ENCODE measurements at places on chromosomes 6 and 20.

DNA sequence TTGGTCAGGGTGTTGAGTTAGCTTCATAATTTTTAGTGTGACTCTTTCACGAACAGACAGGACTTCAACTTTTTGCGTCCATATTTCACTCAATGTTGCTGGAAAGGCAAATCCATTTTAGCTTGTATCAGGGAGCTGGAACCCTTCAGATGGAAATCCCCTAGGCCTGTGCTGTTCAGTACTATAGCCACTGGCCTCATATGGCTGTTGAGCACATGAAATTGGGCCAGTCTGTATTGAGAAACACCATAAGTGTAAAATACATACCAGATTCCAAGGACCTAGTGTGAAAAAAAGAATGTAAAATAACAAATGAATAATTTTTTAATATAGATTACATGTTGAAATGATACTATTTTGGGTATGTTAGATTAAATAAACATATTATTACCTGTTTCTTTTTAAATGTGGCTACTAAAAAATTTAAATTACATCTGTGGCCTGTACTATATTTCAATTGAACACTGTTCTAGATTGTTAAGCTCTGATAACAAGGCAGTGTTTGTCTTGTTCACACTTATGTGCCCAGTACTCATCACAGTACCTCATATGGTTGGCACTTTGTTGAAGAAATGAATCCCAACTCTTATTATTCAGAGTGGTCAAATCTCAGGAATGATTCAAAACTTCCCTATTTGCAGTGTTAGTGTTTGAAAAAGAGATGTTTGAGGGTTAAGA is 34.3 kb downstream of the CTNNBL1 start:
- no peak for DNase-seq

GRCh38 chr20:48984575-48985219 is 61.4 kb upstream of the CSE1L start:
- DNase-seq = no peak

GRCh38 chr6:134176264-134176975 is 124.0 kb upstream of the SLC2A12 start:
- no peak for DNase-seq

- DNase-seq = no peak
These were observed 62.0 kb upstream of the TOP1 start for GRCh38 chr20:40966516-40967185.

- no peak for DNase-seq
These were observed 59.2 kb upstream of the CD93 start for GRCh38 chr20:23145281-23145700.

DNA sequence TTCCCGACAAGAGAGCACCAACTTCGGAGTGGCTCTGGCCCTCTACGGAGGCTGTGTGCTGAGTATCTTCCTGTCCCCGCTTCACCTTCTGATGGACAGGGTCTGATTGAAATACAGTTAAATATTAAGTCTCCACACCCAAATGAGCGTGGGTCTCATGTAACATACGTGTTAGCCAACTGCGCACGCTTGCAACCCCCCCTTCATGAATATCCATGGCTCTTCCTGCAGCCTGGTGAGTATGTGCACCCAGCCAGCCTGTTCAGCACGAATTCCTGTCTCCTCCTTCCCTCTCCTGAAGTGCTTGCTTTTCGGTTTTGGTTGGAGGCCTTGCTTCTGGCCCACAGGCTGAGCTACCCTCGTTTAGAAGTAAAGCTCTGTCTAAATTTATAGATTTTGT is 102.9 kb upstream of the FRMD1 start:
- DNase-seq = no peak

GRCh38 chr20:14113416-14113815 is 118.1 kb downstream of the MACROD2 start:
- DNase-seq = no peak

- no peak for DNase-seq
These were observed 73.0 kb upstream of the ENPP5 start for GRCh38 chr6:46243754-46244153.

GRCh38 chr6:170086639-170087420 is 204.0 kb downstream of the DLL1 start:
- no peak for DNase-seq

- no peak for DNase-seq
These were observed 750.6 kb upstream of the MMS22L start for GRCh38 chr6:98033617-98034016.

DNA sequence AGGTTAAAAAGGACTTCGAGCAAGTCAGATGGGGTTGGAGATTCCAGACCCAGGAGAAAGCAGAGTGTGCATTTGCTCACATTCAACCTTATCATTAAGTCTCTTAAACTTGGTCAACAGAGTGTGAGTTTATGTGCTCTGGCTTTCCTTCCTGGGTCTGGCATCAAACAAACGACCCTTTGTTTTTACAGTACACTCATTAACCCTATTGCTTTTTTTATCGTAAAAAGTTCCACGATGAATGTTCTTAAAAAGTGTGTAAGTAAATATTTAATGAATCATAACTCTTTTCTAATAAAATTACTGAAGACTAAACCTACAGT is 2.5 kb downstream of the FYN start:
- no peak for DNase-seq

DNA sequence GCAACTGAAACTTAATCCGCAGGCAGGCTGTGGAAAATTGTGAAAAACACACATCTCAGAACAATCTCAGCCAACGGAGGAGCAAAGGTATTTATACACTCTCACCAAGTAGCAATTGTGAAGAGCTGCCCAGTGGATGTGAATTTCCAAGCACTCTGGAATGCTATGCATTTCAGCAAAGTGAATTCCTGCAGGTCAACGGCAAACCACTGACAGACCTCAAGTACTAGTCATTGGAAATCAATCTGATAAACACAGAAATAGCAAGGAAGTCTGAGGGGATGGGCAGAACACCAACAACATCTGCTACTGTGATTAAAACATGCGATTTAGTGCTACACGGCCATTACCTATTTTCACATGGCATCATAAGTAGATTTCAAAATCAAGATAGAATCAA is 429.1 kb downstream of the HTR1B start:
- no peak for DNase-seq

GRCh38 chr20:38873050-38873581 is 53.1 kb upstream of the FAM83D start:
- DNase-seq = no peak

DNA sequence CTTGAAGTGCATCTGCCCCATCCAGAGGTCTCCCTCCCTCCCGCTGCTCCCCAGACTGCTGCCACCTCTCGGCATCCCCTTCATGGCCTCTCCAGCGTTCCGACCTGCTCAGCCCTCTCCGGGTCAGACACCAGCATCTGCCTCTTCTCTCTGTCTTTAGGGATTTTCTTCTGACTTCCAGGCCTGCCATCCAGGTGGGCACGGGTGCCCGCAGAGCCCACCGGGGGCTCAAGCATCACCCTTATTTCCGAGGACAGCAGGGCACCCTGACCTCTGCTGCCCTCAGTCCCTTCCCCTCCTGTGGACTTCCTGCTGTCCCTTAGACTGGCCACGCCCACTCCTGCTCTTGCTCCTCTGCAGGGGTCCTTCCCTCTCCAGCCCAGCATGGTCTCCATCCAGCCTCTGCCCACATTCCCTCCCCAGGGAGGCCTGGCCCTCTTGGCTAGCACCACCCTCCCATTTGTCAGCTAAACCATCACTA is 3.3 kb downstream of the NPEPL1 start:
- no peak for DNase-seq

- no peak for DNase-seq
These were observed 7.7 kb downstream of the NKAIN2 start for GRCh38 chr6:123811378-123811777.

DNA sequence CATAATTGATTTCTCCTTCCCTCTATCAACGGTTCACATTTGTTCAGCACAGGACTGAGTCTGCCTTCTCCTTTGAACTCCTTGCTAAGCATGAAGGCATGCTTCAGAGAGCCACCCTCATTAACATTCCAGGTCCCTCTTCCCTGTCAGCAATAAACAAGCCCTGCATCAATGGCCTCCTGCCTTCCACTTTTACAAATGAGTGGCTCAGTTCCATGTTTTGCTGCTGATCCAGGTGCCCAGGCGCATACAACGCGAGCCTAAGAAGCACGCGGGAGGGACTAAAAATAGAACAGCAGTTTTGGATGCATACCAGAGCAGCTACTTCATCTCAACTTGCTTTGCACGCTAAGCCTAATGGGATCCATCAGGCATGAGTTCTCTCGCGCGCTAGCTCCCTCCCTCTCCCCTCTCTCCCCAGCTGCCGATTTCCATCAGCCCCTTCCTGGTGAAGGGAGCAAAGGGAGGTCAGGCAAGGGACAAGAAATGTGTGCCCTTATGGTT is 53.4 kb downstream of the TRAF3IP2 start:
- no peak for DNase-seq

DNA sequence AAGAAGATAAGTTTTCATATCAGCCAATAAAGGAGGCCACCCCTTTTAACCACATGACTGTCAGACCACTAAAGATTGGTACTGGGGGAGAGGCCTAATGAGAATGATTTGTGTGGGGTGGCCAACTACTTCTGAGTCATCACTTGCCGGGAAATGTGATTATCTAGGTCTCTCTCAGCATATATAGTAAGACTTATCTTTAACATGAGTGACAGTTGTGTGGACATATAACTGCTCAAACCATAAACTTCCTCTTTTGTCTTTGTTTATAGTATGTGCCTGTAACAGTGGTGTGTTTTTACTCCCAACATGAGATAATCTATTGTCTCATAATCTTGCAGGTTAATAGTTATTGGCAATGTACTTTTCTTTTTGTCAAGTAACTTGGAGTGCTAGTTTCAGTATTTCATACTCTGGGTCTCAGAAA is 312.4 kb downstream of the CDKAL1 start:
- DNase-seq = no peak

DNA sequence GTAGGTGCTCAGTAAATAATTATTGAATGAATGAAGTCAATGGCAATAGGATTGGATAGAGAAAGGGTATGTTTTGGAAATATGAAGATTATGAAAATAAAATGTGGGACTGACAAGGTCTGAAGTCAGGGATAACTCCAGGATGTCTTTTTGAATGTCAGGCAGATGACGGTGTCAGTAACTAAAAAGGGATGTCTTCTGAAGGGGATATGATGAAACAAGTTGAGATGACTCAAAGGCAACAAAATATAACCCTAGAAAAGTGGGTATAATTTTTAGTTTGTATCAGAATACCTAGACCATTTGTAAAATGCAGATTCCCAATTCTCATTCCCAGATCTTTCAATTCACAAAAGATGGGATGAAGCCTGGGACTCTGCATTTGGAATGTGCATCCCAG is 257.3 kb upstream of the SGK1 start:
- no peak for DNase-seq

DNA sequence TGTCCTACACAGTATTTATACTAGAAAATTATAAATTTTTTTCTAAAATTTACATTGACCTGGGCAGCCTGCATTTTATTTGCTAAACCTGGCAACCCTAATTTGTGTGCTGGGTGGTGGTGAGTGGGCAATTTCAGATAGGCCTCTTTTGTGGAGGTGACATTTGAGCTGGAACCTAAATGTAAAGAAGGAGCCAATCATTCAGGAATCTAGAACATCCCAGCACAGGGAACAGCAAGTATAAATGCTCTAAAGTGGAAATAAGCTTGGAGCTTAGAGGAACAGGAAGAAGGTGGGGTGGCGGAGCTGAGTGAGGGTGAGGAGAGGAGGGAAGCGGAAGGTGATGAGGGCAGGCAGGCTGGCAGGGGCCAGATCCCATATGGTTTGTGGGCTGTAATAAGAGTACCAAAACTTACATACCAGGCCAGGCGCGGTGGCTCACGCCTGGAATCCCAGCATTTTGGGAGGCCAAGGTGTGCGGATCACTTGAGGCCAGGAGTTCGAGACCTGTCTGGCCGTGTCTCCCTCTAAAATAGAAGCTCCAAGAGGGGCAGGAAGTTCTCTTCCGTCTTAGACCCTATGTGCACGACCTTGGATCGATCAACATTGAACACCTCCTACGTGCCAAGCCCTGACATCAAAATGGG is 549 bp upstream of the CSE1L start:
- DNase-seq = peak; percentile 24

GRCh38 chr6:157579467-157580031 is 198.6 kb downstream of the ZDHHC14 start:
- no peak for DNase-seq

DNA sequence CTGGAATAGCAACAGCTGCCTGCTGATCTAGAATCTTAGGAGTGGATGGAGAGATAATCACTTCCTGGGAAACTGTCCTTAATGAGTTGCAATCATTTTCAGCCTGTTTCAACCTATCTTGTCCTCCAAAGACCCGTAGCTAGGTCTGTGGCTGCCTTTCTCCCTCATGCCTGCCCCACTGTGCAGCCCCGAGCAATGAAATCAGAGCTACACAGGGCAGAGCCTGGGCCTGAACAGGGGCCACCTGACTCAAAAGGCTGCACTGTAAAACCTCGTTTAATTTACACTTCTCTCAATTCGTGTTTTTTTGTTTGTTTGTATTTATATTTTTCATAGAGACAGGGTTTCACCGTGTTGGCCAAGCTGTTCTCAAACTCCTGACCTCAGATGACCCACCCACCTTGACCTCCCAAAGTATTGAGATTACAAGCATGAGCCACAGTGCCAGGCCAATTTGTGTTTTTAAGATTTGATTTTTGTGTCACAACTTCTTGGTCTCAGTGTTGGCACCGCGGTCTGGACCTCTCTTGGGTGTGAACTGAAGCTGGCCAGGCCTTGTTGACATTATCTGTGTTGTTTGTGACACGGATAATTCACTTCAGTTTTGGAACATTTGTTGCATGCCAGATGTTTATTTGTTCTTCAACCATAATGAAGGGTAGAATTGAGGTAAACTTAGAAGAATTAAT is 21.5 kb downstream of the GGTLC1 start:
- DNase-seq = no peak

DNA sequence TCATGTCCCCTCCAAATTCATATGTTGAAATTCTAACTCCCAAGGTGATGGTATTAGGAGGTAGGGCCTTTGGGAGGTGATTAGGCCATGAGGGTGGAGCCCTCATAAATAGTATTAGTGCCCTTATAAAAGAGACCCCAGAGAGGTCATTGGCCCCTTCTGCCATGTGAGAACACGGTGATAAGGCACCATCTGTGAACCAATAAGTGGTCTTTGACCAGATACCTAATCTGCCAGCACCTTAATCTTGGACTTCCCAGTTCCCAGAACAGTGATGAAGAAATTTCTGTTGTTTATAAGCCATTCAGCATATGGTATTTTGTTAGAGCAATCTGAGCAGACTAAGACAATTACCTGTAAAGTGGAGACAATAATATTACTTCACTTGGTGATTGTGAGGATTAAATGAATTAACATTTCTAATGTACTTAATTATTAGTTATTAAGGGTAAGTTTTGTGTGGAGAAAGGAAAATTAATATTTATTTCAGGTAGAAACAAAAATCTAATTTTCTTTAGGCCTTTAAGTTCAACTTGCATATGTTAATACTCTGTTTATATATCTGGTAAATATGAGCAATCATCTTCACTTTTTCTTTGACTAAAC is 7.1 kb downstream of the RNF182 start:
- no peak for DNase-seq
